ENCODE measurements at places on chromosomes 2 and 18.

DNA sequence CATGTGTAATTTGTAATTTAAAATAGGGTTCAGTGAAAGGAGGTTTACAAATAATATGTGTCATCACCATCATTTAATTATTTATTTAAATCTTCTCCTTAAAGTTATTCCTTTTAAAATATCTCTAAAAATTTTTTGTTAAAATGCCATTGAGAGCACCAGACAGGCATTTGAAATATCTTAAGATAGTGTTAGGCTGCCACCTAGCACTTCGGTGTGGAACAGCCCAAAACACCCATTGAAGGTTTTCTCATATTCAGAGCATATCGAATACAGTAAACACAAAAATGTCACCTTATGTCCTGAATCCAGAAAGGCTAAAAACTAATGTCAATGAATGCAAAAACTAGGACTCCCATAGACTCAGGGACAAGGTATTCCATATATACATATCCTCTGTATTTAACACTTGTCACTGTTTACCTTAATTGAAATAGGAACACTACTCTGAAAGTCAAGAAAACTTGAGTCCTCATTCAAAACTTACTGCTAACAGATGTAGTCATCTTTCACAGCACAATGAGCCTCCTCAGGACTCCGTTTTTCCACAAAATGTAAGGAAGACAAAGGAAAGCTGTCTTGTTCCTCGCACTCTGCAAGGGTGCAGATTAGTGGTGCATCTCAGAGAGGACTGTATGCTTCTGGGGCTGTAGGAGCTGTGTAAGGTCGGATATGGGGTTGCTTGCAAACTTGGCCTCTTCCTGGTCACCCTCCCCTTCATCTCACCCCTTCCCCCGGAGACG lies 329.5 kb downstream of the PAX3 start:
- peak; percentile 50 for DNase-seq

DNA sequence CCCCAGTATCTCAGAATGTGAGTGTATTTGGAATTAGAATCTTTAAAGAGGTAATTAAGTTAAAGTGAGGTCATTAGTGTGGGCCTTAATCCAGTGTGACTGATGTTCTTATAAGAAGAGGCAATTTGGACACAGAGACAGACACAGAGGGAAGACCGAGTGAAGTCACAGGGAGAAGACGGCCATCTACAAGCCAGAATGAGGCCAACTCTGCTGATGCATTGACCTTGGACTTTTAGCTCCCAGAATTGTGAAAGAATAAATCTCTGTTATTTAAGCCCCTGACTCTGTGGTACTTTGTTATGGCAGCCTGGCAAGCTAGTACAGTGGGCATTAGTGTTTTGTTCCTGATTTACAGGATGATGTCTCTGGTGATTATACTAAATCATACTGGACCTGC lies 64.6 kb downstream of the LTBP1 start:
- no peak for DNase-seq

DNA sequence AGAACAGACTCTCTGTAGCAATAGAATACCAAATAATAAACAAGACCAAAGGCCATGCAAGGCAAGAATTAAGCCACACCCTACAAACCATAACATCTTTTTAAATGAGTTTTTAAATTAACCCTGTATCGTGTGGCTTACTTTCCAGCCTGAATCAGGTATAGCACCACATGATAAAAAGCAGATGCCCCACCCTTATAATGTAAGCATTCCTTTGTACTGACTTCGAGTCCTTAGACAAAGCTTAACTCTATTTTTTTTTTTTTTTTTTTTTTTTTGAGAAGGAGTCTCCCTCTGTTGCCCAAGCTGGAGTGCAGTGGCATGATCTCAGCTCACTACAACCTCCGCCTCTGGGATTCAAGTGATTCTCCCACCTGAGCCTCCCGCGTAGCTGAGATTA lies 1.7 kb upstream of the C2orf42 start:
- no peak for DNase-seq

DNA sequence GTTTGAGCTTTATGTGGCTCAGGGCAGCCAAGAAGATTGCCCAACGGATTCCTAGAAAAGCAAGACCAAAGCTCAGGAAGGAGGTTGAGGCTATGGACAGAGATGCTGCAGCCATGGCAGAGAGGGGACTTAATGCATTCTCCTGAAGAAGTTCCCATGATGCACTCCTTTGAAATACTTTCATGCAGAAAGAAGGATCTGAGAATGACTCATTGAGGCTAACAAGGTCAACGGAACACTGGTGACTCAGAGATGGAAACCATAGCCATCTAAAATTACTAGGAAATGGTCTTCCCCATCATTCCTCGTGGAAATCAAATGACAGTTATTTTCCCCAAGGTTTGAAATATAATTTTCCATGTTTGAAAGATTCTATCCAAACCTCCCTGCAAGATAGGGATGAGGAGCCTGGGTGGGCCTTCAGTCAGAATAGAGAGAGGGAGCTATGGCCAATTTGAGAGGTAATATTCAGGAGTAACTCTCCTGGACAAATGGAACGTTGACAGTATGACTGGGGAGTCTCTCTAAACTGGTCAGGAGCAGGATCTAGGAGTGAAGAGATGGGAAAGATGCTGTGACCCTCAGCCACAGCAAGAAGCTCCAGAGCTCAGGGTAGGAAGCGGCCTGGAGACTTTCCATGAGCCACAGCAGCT lies 63.0 kb downstream of the REEP1 start:
- peak; percentile 79 for DNase-seq

DNA sequence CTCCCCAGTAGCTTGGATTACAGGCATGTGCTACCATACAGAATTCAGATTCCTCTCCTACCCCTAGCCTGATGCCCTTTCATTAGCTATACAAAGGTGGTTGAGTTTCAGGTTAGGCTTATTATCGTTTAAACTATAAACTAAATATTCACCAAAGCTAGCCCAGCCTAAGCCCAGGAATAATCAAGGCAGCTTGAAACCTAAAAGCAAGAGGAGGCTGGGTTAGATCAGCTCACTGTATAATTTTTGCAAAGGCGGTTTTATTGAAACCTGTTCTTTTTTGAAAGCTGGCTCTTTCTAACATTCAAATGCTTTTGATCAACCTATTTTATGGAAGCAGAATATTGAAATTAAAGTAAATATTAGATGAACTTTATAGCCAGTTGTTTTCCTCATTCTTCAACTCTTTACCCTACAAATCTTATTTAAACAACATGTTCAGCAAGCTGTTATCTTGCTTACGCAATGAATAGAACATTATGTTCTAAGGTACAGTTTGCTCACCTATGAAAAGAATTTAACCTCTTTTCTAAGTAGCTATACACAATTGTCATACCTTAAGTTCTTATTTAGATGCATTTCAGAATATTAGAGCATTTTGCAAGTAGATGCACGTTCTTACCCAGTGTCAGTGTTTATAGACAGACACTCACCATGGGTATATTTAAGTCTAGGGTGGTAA lies 241.6 kb downstream of the NEDD4L start:
- no peak for DNase-seq

DNA sequence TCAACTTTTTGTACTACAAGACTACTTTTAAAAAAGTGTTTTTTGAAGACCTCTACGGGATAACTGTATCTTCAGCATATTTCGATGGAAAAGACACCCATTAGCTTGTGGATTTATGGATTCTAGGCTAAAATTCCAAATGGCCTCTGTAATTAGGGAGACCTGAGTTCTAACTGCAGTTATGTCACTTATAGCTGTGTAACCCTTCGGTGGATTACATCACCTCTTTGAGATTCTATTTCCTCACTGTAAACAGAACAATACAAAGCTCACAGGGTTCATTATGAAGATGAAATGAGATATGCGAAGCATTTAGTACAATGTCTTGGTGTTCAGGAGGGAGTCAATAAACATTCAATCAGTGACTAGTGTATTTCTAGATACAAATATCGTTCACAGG lies 24.2 kb downstream of the LMAN2L start:
- no peak for DNase-seq

GRCh38 chr2:71558300-71559051 lies 105.1 kb downstream of the DYSF start:
- DNase-seq = peak; percentile 15

GRCh38 chr2:40265602-40266001 lies 186.3 kb downstream of the SLC8A1 start:
- no peak for DNase-seq

DNA sequence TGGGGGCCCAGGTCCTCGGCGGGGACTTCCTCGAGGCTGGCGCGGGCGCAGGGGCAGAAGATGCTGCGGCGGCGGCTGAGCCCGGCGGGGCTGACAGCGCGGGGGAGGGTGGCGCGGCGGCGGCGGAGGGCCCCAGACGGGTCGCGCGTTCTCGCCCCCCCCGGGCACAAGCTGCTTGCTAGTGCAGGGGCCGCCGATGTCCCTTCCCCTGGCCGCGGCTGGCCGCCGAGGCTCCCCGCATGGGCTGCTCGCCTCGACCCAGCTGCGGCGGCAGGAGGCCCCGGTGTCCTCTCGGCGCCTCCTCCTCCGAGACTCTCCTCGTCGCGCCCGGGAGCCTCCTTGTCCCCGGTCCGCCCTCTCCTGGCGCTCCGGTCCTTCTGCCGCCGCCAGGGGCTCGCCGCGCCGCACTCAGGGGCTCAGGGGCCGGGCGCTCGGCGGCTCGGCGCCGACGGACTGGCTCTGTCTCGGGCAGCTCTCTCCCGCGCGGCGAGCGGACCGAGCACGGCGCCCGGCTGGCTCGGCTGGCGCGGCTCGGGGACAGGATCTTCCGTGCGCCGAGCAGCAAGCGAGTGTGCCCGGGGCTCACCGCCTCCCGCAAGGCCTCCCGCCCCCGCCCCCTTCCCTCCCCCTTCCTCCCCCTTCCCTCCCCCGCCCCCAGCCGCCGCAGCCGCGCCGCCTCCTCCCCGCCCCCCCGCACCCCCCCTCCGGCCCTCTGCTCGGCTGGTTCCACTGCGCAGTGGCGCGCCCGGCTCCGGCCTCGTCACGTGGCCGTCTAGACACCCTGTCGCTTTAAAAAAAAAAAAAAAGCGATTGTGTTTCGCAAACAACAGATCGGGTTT lies 902 bp upstream of the SMAD7 start:
- peak; percentile 87 for DNase-seq

GRCh38 chr2:199697469-199697868 lies 153.5 kb downstream of the FTCDNL1 start:
- DNase-seq = no peak

DNA sequence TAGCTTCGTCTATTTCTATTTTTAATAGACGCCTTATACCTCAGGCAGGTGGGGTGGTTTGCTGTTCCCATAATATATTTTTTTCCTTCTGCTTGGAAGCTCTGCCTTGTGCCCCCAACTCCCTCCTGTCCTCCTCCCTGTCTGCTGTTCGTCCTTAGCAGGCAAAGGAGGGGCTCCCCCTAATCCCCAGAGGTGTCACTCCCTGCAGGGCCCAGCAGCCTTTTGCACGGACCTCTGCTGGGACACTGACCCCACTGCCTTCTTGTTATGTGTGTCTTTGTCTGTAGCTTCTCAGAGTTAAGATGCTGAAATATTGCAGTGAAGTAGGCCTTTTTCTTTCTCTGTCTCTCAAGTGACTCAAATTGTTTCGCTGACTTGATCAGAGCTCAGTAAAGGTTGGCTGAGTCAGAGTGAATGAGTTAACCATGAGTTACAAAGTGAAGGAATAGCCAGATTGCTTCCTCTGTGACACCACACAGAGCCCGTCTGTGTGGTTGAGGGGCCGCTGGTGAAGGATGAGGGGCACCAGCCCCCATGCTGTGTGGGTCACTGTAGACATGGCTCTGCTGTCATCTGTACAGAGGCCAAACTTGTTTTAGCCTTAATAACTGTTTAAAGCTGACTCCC lies 47.7 kb downstream of the PRKCE start:
- peak; percentile 75 for DNase-seq

- DNase-seq = no peak
Measured at GRCh38 chr2:241925277-241925676, 55.7 kb downstream of the RTP5 start.

GRCh38 chr2:138716183-138716582 lies 64.0 kb downstream of the NXPH2 start:
- DNase-seq = no peak

DNA sequence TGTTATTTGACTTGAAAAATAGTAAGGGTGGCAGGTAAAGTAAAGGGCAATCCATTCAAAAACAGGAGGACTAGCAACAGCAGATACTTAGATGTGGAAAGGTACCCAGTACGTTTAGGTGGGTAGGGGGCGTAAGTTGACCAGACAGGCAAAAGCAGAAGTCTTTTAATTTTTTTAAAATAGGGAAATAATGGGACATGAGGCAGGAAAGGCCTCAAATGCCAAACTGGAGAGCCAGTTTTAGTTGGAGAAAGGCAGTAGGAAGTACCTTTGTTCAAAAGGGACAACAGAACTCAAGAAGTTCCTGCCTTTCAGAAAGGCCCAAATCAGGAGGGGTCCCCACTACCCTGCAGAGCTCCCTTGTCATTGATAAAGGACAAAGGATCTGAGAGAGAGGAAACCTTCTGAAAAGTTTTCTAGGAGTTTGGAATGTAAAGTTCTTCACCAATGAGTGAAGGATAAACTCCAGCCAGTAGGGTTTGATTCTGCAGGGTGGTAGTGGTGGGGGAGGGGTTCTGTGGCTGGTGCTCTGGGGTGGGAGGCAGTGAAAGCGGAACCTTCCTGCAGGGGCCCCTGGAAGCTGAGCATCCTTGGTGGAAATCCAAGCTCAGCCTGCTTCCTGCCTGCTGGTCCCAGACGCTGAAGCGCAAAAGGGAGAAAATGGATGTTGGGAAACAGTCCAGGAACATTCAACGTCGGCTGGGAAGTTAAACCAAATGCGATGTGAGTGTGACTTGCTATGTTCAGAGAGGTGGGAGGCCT lies 40.1 kb downstream of the TMEM17 start:
- no peak for DNase-seq

- no peak for DNase-seq
Measured at GRCh38 chr2:180456801-180457200, 449.7 kb upstream of the CWC22 start.

DNA sequence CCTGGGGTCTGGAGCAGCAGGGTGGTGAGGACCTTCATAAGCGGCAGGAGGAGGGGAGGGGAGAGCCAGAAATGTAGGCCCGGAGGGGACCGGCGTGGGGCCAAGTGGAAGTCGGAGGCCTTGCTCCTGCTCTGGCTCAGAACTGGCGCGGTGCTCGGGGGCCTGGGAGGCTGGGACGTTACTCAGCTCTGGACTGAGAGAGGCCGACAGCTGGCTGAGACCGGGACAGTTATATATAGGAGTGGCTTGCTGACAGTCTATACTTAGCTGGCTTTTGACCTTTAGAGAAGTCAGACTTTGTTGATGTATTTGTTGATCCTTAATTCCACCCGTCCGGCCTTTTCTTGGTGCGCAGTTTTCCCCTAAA lies 15.7 kb downstream of the IGFBP5 start:
- DNase-seq = no peak

GRCh38 chr2:36140391-36140790 lies 215.2 kb upstream of the CRIM1 start:
- DNase-seq = no peak
